ENCODE measurements at places on chromosomes 6 and 20.

GRCh38 chr6:35018746-35019145 lies 122.4 kb downstream of the TCP11 start:
- no peak for DNase-seq

- DNase-seq, result no peak
Observed at GRCh38 chr6:146914489-146915483, 289.4 kb upstream of the STXBP5 start.

DNA sequence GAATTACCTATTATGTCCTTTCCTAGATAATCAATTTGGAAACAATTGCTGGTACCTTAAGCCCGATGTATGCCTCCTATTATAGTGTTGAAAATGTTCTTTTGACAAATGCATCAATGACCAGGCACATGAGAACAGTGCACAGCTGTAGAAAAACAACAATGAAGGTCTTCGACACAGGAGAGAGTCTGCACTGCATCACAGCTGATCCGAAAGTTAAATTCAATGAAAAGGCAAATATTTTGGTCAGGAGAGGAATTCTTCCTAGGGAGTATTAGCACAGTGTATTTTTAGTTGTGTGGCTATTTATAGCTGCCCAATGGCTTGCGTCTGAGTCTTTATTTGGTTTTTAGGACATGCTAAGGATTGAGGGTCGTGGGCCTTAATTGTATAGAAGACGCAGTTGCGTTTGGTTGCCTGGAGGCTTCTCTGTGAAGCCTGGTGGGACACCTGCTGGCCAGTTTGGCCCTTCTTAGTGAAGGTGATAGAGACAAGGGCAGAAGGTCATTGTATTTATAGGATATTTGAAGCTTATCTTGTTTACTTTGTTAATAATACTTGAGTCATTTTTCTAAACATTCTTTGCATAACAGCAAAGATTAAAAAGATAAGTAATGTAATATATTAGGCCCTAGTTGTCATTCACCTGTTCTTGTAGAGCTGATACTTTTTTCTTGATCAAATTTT lies 72.3 kb downstream of the CDYL start:
- DNase-seq, result no peak

GRCh38 chr6:2482773-2483172 lies 237.4 kb upstream of the GMDS start:
- no peak for DNase-seq

GRCh38 chr20:49540687-49541435 lies 27.1 kb downstream of the PTGIS start:
- no peak for DNase-seq

- no peak for DNase-seq
Observed at GRCh38 chr6:89050155-89050554, 30.4 kb upstream of the PNRC1 start.

GRCh38 chr6:16602035-16602434 lies 159.2 kb downstream of the ATXN1 start:
- DNase-seq, result no peak

DNA sequence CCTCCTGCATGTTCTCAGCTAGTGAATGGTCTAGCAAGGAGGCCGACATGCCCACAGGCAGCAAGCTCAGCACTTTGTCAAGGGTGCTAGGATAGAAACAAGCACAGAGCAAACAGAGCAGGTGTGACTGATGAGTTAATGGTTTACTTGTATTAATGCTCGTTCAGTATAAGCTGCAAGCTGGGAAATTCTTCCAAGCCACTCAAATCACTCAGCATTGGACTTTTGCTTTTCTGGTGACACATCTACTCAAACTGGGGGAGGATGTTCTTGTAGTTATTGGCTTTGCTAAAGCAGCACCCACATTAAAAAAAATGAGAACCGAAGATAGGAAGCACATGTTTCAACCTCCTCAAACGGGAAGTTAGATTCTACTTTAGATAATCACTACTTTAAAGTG lies 43.1 kb upstream of the NEDD9 start:
- no peak for DNase-seq

GRCh38 chr20:11553603-11554002 lies 364.1 kb upstream of the BTBD3 start:
- no peak for DNase-seq

GRCh38 chr6:145765449-145765848 lies 30.1 kb upstream of the EPM2A start:
- DNase-seq, result no peak

DNA sequence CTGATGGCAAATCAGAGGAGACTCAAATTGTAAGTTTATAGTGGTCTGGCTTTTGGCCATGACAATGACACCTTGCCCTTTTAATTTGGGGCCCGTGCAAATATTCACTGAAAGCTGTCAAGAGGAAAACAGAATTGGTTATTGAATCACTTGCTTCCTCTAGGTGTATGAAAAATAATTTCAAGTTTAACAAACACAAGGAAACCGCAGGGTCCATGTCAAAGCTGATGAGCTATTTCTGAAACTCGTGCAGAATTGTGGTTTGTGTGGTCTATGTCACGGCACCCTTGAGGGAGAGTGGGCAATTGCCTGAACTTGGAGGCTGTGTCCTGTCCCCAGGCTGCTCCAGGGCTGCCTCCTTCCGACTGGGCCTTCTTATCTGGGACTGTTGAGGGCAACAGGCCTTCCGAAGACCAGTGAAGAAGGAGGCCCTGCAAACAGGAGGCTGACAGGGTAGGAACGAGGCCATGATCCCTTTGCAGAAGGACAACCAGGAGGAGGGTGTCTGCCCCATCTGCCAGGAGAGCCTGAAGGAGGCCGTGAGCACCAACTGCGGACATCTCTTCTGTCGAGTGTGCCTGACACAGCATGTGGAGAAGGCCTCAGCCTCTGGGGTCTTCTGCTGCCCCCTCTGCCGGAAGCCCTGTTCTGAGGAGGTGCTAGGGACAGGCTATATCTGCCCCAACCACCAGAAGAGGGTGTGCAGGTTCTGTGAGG lies 788 bp downstream of the TRIM40 start:
- no peak for DNase-seq

- DNase-seq, result no peak
Observed at GRCh38 chr6:100203400-100203799, 209.4 kb upstream of the MCHR2 start.

GRCh38 chr6:16352258-16352635 lies 113.9 kb downstream of the GMPR start:
- no peak for DNase-seq

DNA sequence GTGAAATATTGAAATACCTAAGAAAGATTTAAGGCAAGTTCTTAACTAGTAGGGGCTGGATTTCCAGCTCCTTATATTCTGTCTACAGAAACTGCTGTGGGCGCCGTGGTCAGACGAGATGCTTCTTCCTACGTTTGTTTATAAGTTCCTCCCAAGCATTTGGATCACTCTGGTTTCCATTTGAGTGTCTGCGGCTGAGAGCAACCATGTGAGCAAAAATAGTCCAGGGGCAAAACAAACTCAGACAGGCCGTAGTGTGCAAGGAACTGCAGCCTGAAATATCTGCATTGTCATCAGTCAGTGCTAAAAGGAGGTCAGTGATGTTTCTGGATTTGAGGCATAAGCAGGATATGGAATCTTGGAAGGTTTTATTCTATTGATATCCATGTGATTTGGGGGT lies 485.9 kb upstream of the JAG1 start:
- DNase-seq, result no peak

GRCh38 chr20:41468994-41469600 lies 102.5 kb upstream of the EMILIN3 start:
- DNase-seq, result no peak

DNA sequence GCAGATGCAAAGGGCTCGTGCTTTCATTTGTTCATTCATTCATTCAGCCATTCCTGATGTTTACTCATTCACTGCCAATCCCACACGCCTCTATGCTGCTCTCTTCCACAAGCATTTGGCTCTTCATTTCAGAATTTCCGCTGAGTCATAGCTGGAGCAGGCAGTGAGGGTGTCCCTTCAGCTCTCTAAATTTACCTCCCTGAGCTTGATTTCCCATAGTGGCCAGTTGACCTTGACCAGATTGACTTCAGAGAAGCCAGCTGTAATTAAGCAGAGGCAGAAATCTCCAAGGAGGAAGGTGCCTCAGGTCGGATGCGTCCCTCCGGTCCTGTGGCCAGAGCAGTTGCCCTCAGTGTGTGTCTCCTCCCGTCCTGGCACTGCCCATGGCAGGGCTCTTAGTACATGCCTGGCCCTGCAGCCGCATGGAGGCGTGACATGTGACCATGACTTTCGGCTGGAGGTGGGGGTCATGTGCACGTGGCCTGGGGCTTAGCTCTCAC lies 267.2 kb upstream of the ECI2 start:
- no peak for DNase-seq

DNA sequence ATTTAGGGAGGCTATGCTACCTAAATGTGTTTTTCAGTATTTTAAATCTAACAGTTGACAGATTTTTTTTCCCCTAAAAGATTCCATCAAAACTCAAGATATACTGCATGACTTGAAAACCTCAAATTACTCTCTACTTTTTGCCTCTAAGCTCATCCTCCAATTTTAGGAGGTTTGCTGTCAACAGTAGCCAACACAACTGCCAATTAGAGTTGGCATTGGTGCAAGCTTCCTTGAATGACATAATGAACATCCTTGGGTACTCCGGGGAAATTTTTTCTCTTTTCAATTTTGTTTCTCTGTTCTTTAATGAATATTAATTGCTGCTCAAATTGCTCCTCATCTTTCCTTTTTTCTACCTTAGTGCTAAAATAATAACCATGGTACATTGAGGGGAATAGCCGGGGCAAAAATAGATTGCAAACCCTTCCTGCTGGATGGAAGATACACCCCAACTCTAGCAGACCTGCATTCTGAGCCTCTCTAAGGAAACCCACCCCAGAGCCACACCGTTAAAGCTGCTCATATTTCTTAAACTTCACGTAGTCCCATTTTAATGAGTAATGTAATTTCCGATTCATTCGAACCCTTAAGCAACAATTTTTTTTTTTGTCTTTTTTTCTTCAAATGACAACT lies 34.3 kb downstream of the SLC22A23 start:
- no peak for DNase-seq

GRCh38 chr6:69868252-69868804 lies 2.0 kb downstream of the COL19A1 start:
- no peak for DNase-seq

DNA sequence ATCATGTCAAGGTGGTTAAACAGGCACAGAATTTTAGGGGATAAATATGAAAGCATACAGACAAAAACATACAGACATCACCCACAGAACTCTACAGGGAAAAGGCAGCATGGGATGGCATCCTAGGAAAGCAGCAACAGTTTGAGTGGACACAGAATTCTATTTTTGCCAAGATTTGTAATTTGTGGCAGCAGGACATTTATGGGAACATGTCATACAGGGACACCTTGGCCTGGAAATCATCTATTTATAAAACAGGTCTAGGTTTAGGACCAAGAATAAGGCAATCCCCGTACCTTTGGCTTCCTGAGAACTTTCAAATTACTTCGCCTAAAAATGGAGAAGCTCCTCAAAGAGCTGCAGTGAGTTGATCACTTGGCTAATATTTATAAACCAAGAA lies 17.5 kb downstream of the ARHGAP18 start:
- no peak for DNase-seq

- DNase-seq, result no peak
Observed at GRCh38 chr6:30344191-30344867, 627 bp upstream of the RPP21 start.

GRCh38 chr6:128713461-128713860 lies 169.5 kb upstream of the LAMA2 start:
- no peak for DNase-seq

- no peak for DNase-seq
Observed at GRCh38 chr6:158121335-158121734, 46.7 kb downstream of the SERAC1 start.

- DNase-seq, result no peak
Observed at GRCh38 chr6:72651967-72652956, 30.4 kb downstream of the KCNQ5 start.

DNA sequence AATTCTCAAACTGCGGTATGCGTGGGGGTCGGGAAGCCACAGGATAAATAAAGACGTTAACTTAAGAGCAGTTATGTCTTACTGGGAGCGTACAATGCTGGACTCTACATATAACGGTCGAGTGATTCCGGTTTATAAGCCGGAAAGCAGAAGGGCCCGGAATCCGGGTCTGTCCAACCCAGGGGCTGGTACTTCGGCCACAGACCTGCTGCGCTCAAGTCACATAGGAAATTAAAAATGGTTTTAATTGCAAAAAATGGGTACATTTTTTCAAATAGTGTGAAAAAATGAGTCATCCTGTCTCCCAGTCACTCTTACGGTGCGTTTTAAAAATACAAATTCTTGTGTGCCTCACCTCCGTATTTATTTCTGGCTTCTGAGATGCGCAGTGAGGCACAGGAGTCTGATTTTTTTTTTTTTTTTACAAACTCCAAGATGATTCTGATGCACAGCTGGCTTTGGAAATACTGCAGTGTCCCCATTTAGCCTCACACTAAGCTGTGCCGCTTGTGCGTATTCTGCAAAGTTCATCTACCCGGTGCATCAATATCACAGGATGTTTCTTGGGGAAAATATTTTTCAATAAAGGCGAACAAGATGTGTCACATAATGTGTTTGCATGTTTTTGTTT lies 1.0 kb downstream of the PCIF1 start:
- no peak for DNase-seq

DNA sequence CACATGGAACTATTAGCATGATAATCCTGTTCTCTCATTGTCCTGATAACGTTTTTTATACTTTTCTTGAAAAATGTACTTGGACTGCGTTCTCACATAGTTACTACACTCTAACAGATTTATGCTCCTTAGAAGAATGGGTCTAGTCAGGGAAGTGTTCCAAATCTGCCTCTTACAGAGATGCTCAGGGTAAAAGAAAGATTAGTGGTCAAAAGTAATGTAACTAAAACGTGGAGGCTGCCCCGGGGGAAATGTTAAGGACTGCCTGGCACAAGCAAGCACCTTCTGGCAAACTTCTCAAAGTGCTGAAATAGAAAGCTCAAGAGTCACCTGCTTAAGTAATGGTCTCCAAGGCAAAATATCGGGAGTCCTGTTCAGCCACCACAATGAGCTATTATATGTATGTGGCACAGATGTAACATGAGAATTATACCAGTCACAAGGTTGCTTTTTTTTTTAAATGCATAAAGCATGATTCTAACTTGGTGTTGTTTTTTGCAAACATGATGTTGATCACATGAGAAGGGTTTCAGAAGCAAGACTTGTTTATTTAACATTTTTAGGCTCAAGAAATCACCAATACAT lies 244.5 kb upstream of the JARID2 start:
- DNase-seq, result no peak

GRCh38 chr6:25311331-25311840 lies 32.2 kb downstream of the CARMIL1 start:
- DNase-seq, result no peak

DNA sequence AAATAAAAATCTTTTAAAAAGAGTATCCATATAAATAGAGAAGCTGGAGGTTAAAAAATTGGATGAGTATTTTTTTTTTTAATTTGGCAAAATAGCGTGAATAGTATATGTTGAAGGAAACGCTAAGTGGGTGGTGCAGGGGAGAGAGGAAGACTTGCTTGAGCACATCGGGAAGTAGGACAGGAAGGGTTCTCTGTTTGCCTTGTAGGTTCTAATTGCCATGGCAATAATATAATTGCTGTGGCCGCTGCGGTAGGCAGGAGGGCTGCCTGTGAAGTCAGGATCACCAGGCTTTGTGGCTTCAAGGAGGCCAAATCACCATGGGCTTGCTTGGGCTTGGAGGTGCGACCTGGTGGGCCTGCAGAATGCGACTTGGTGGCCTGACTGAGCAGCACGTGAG lies 35.1 kb downstream of the IGF2R start:
- no peak for DNase-seq

- DNase-seq, result no peak
Observed at GRCh38 chr20:23142162-23143050, 56.3 kb upstream of the CD93 start.

GRCh38 chr6:107511511-107511993 lies 21.6 kb downstream of the SOBP start:
- DNase-seq, result no peak

- DNase-seq, result no peak
Observed at GRCh38 chr6:96899019-96899418, 1.3 kb upstream of the NDUFAF4 start.

- DNase-seq, result no peak
Observed at GRCh38 chr6:143018955-143019354, 41.7 kb upstream of the AIG1 start.
